ENCODE measurements at places on chromosomes 5 and 9.

- no peak for DNase-seq
These were observed 34.5 kb downstream of the SLC31A2 start for GRCh38 chr9:113185271-113185670.

GRCh38 chr9:115437418-115437817 lies 319.5 kb upstream of the TNC start:
- DNase-seq = no peak

DNA sequence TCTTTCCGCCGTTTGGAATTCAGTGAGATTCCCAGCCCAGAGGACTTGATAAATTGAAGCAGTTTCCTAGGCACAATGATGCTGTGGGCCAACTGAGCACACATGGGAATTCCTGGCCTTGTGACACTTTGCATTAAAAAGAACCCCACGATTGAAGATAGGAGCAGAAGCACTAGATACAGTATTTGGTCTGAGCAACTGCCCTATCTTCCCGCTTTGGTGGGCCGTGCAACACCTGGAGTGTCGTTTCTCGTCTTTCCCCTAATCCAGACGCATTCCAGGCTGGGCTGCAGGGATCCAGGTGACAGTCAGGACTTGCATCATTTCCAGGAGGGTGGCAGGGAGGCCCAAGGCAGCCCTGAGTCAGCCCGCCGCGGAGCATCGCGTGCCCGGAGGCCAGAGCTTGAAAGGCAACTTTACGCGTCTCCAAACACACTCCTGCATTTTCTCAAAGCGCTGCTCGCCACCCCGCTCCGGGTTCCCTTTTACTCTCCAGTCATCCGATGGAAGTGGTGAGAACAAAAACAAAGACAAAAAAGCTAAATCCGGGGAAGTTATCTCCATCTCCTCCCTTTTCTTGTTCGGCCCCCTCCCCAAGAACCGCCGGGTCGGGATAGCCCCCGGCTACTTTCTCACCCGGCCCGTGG lies 753 bp upstream of the STC2 start:
- DNase-seq = no peak

GRCh38 chr9:107755246-107755645 lies 265.7 kb upstream of the KLF4 start:
- no peak for DNase-seq

GRCh38 chr5:90421136-90421535 lies 11.6 kb upstream of the CETN3 start:
- no peak for DNase-seq

GRCh38 chr5:40600383-40600782 lies 79.3 kb upstream of the PTGER4 start:
- DNase-seq = no peak

DNA sequence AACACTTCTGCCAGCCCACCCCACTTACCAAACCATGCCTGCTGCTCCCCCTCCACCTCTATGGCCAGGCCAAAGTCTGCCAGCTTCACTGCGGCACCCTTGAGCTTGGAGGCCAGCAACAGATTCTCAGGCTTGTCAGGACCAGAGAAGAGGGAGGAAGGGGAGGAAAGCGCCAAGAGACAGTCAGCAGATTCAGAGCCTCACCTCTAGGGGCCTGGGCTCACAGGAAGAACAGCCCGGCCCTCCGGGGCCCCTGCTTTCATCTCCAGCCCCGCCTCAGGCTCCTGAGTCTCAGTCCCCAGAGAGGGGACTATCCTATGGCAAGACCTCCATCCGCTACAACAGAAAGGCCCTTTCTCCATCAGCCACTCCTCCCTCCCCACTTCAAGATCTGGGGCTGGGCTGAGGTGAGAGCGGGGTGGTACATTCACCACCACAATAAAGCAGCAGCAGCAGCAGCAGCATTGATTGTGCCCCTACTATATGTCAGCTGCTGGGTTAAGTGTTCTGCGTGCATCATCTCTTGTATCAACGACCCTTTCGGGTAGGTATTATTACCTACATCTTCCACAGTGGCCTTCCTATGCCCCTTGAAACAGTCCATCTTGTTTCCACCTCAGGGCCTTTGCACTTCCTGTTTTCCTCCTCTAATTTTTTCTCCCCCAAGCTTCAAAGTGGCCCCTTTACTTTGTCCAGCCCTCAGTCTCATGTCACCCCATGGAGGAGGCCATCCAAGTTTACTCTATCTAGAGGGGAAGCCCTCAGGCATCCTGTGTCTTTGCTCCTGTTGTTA lies 36.0 kb downstream of the CAMK2A start:
- DNase-seq = no peak

GRCh38 chr5:32388432-32389129 lies 56.0 kb downstream of the ZFR start:
- DNase-seq = no peak

DNA sequence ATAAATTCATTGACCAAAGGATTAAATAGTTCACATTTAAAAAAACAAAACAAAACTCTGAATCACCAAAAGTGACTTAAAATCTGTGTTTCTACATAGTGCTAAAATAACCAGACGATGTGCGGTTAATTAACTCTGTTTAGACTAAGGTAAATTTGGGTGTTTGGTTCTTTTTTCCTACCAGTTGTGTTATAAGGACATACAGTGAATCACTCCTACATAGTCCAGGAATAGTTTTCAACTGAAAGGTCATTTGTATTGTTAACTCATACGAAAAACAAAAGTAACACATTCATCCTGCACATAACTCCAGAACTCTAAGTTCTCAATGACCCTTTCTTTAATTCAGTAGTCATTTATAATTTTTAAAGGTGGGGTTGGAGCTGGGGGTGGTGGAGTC lies 203.7 kb downstream of the GLIS3 start:
- DNase-seq = no peak
